Activated B cell treated with CpG ODN at 0.5 μM for 24 hours (primary cell): ENCODE measurements at places on chromosomes 4 and X. TPM values are rescaled to one million over a fixed set of nuclear protein-coding genes. Genes with fewer than 3 reads are reported as not detected.

- no peak for DNase-seq
- no peak overlapping the region for H3K27ac ChIP-seq
- peaks cover 2% of the 10 kb centered on the region for H3K27me3 ChIP-seq
Measured at GRCh38 chr4:128796934-128797333, 12.6 kb upstream of the JADE1 start.

DNA sequence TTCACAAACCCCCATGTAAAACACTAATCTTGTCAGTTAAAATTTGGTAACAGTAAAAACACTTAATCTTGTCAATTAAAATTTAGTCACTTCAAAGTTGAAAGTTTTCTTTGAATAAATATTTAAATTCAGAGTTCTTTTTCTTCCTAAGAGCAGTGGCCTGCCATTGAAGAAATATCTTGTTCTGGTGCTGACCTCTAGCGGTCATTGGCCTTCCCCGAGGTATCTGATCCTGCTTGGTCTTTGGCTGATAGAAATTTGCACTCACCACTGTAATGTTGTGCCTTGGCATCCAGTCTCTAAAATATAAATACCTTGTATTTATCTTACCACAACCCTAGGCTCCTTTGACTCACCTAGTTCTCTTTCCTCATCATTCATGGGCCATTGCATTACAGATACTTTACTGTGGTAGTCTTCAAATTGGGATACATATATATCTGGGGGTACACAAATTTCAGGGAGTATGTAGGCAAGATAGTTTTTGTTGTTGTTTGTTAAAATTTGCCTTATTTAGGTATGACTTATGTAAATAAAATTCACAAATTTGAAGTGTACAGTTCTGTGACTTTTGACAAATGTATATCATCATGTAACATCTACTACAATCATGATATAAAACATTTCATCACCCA lies 6.7 kb upstream of the ART3 start:
- H3K36me3 ChIP-seq, result no peaks in the 10 kb centered on the region
- peaks cover 3% of the 10 kb centered on the region for H3K4me1 ChIP-seq
- peak; percentile 25 for DNase-seq
- H3K27me3 ChIP-seq, result no peaks in the 10 kb centered on the region
- H3K27ac ChIP-seq, result no peak overlapping the region

GRCh38 chr4:114488301-114488982 lies 110.2 kb upstream of the UGT8 start:
- H3K4me1 ChIP-seq, result no peaks in the 10 kb centered on the region
- H3K27ac ChIP-seq, result no peak overlapping the region
- H3K4me3 ChIP-seq, result no peak overlapping the region
- no peaks in the 10 kb centered on the region for H3K27me3 ChIP-seq
- no peak for DNase-seq

The PAK3 gene
- total RNA-seq, result 0.05 TPM in 1 of 2 replicates, not detected in the other

The CLNK gene
- 0.37 and 0.58 TPM in 2 replicates for total RNA-seq
